ENCODE measurements at places on chromosomes 1 and 21.

DNA sequence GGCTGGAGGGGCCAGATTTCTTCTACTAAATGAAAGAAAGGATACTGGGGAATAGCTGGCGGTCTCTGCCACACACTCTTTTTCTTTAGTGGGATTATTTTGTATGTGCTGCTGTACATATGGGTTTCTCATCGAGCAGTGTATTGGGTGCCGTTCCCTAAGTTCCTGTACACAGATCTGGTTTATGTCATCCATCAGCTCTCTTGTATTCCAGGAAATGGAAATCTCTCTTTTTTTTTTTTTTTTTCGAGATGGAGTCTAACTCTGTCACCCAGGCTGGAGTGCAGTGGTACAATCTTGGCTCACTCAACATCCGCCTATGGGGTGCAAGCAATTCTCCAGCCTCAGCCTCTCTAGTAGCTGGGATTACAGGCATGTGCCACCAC lies 27.0 kb upstream of the NID1 start:
- DNase-seq: no peak

DNA sequence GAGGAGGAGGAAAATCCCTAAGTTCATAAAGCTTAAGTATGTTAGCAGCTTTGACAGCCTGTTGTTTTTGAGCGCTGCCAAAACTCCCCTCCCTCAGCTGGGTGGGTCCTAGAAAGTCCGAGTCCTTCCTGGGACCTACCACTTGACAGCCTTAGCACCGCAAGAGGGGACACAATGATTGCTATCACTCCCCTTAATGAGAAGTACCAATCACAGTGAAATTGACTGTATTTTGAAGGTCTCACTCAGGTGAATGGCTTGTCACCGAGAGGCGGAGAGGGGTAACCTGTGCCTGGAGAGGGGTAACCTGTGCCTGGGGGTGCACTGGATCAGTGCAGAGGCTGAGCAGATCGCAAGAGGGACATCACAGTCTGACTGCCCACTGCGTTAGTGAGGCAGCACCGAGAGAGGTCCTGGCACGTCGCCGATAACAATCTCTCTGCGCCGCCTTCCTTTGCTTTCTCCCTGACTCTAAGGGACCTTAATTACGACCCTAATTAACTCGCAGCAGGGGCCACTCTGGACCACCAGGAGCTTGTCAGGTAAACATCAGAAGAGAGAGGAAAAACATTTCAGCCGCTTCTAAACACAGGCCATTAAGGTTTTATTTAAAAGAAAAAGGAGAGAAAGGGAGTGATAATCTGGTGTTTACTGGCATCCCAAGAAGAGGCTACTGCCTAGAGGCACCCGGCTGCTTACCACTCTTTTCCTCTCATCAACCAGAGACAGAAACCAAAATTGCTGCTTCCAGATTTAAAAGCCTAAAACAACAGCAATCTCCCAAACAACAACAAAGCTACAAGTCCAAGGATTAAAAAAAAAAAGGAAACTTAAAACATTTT lies 25.7 kb upstream of the KCNK1 start:
- DNase-seq: no peak

DNA sequence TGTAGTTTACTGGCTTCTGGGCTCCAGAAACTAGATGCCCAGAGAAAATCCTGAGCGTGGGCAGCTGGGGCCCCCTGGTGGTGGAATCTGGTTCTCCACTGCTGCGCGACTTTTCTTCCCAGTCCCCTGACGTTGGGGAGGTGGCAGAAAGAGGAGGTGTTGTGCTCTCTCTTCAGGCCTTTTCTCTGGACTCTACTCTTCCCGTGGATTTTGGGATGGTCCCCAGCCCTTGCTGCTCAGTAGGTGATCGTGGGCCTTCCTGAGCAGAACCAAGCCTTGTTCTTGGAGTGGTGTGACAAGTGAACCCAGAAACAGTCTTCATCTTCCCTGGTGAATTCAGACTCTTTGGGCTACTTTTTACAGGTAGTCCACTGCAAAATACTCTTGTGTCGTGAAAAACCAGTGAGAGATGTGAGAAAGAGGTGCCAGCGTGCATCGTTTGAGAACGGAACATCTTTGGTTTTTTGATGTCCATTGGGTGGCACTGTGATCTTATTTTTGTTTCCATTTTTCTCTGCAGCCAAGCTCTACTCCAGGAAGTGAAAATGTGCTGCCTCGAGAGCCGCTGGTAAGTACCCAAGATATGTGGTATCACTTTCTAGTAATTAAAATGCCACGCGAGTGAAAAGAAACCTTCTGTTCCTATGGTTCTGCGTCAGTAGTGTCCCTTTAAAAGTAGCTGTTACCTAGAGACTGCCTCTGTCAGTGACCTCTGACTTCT lies 20.2 kb downstream of the PEX14 start:
- peak; percentile 87 for DNase-seq

DNA sequence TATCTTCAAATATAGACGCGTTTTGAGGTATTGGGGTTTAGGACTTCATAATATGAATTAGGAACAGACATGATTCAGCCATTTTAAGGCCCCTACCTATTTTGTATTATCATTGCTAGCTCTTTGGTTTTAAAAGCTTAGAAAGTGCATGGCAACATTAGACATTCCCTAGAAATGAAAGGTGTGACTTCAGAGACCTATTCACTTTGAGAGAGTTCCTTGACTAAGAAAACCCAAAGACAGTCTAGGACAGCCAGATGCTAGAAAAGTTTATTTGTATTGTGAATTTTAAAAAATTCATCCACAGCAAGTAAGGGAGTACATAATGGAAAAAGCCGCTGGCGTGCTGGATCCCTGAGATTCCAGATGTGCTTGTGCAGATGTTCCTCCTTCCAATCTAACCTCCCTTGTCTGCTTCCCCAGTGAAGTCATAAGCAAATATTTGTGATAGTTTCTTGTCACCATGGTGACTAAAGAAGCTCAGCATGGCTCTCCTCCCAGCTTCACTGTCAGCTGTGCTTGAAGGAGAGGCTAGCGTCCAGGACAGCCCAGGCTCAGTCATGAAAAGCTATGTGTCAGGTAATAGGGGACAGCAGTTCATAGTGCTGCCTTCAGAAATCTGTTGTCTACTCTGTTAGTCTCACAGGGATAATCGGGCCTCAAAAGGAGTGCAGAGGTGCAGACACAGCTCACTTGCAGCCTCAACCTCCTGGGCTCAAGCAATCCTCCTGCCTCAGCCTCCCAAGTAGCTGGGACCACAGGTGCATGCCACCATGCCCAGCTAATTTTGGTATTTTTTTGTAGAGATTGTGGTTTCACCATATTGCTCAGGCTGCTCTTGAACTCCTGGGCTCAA lies 34.8 kb downstream of the KPNA6 start:
- DNase-seq: no peak

- DNase-seq: no peak
Observed at GRCh38 chr1:115314765-115315164, 23.3 kb downstream of the NGF start.

DNA sequence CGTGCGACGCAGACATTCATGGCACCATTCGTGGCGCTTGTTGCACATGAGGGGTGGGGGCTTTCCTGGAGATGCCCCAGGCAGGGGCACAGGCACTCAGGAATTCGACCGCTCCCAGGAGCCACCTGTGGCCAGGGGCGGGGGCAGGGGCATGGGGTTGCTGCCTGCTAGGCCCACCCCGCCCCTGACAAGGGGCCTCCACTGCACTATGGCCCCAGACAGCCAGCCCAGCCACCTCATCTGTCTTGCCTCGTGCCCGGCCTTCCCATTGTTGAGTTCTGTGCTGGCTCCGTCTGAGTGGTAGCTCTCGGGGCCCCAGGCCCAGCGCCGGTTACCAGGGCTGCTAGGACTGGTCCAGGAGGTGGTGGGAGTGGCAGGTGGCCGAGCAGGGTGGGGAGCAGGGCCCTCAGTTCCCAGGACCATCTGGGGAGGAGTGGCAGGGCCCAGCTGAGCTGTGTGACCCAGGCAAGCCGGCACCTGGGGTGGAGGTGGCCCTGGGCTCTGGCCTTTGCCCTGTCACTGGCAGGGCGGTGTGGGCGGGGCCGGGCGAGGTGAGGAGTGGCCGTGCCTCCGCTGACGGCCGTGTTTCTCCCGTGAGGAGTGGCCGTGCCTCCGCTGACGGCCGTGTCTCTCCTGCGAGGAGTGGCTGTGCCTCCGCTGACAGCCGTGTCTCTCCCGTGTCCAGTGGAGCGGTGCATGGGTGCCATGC lies 1.9 kb downstream of the PLCH2 start:
- no peak for DNase-seq

GRCh38 chr1:6922096-6922931 lies 137.1 kb downstream of the CAMTA1 start:
- no peak for DNase-seq

DNA sequence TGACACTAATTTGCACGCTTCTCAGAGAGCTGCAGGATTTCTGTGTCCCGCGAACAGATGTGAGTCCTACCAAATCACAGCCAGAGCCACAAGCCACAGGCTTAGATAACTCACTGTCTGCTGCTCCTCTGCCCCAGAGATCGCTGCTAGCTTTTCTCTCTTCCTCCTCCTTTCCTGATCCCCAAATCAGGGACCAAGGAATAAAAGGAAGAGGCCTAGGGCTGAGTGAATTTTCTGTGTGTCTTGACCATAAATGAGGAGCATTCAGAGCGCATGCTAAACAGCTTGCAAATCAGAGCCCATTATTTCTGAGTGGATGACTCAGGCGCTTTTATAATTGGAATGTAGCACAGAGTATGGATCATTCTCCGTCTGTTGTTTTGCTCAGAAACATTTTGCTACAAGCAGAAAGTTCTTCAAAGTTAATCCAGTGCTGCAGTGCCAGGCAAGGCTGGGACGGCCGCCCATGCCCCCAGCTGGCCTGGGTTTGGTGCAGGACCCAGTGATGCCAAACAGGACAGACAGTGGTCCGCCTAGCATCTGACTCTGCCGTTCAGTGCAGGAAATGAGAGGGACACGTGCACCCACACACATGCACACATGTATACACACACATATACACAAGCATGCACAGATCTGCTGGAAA lies 38.2 kb downstream of the KCNAB2 start:
- DNase-seq: no peak

DNA sequence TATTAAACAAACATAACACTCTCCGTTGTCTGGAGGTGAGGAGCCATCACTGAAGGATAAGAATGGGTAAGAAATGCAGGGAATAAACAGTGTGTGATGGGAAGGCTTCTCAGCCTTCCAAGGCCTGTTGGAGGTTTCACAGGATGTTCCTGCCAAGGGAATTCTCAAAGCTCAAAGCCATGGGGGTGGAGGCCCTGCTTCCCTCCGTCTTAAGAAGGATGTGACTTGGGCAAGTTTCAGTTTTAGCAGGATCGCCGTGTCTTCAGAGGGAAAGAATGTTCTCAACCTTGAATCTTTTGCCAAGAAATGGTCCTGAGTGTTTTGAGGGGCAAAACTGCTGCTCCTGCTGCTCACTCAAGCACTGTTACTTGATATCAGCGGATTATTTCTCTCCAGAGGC lies 41.7 kb upstream of the IL20 start:
- DNase-seq: no peak

- DNase-seq: peak; percentile 22
Observed at GRCh38 chr1:107142140-107142542, 1.3 kb downstream of the NTNG1 start.

DNA sequence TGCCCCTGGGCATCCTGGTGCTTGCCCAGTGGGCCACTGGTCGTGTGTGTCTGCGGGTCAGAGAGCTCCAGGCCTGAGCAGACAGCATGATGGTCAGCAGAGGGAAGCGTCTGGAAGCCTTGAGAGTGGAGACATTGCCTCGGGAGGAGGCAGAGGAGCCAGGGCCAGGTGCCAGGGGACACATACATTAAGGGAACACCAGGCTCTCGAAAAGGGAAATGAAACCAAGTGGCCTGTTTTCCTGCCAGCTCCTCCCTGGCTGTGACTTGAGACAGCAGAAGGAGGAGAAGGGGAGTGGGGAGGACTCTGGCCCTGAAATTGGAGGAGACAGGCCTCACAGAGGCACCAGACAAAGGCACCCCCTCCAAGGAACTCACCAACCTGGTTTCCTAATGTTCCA lies 62.4 kb upstream of the LRP8 start:
- DNase-seq: peak; percentile 67

DNA sequence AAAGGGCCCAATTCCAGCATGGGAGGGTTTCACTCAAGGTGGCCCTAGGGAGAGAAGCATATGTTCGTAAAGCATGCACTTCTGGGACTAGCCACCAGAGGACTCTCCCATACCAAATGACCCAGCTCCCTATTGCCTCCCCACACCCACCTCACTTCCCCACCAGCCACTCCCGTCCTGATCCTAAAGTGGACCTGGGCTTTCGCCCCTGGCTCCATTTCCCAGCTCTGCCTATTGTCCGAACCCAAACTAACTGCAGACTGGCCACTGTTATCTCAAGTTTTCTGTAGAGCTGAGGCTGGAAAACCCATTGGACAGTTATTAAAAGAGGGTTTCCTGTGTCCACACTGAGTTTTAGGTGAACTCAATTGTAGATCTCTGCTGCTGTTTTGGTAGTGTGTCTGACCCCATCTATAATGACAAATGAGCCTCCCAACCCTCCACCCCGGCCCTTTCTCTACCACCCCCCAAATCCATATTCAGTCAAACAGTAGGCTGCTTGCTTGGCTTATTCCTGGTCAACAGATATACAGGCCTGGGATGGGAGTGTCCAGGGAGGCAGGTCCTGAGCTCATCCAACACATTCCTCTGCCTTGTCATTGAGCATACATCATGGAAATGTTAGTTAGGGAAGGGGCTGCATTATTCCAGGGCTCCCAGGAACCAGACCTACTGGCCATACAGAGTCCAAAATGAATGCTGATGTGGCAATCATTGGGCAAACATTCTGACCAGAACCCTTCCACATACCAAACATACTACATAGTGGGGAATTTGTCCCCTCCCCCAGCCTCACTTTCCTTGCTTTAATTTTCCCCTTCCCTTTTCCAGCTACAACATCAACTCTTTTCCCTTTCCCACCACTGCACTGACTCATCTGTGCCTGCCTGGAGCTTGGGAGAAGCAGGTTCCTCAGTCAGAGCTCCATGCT lies 59.2 kb downstream of the ABCA4 start:
- peak; percentile 55 for DNase-seq

DNA sequence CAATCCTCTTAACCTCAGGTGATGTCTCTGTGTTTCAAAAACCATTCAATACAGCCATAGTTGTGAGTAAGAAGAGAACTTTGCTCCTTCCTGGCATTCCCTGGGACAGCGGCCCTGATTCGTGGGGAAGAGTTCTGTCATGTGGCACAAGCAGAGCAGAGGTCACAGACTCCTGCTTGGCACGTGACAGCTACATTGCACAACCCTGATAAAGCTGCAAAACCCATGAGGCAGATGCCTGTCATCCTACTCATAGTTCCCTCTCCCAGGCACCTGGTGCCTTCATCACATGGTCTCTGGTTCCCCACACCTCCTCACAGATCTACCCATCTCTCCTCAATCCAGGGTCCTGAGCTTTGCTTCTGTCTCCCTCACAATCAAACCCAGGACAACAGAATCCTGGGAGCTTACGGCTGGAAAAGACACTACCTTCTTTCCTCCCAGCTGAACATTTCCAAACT lies 70.8 kb downstream of the PLPP3 start:
- peak; percentile 74 for DNase-seq

DNA sequence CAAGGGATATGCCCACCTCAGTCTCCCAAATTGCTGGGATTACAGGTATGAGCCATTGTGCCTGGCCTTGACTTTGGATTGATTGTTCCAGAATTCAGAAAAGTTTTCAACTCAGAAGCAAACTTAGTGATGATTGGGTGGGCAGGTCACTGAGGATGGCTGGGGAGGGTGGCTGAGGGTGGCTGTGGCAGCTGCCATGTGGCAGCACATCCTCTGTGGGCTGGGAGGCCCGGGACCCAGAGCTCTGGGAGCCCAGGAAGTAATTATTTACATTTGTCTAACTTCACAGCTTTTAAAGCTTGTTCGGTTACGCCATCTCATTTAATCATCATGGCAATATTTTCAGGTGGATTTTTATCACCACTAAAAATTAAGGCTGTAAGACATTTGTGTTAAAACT lies 76.1 kb downstream of the SCCPDH start:
- no peak for DNase-seq
